ENCODE measurements at places on chromosomes 11 and 22.

- DNase-seq, result no peak
Measured at GRCh38 chr11:47278058-47278457, 8.1 kb downstream of the MADD start.

DNA sequence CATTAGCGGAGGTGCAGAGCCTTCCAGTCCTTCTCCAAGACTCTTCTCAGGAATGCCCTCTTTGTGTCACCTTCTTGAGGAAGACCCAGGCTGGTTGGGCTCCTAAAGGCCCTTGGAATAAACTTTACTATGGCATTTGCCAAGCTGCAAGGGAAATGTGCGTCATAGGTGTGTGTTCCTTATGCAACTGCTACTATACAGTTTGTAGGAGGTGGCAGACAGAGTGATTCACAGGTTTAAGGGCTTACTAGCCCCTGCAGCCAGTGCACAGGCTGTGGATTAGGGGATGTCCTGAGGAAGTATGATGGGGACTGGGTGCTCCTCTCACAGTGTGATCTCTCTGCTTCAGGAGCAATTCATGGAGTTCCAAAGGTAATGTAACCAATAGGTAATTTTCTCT, 74.6 kb downstream of the TENM4 start:
- no peak for DNase-seq

DNA sequence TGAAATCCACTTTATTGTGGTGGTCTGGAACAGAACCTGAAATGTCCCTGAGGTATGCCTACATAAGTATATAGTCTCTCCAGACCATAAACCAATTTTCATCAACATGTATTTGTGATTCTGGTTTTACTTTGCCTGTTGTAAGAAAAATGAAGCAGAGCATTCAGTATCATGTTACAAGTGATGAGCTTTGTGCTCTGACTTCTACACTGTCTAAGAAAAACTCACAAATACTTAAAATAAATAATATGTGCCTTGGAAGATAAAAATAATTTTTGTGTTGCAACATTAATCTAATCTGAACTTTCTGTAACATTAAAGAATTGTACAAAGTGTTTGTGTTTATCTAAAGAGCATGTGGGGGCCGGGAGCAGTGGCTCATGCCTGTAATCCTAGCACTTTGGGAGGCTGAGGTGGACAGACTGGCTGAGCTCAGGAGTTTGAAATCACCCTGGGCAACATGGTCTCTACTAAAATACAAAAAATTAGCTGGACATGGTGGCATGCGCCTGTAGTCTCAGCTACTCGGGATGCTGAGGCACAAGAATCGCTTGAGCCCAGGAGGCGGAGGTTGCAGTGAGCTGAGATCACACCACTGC, 219.5 kb downstream of the SOX6 start:
- DNase-seq, result no peak

GRCh38 chr11:43944761-43945311, 2.4 kb downstream of the C11orf96 start:
- no peak for DNase-seq

- DNase-seq, result no peak
Measured at GRCh38 chr11:111577821-111578220, 24.4 kb upstream of the SIK2 start.

DNA sequence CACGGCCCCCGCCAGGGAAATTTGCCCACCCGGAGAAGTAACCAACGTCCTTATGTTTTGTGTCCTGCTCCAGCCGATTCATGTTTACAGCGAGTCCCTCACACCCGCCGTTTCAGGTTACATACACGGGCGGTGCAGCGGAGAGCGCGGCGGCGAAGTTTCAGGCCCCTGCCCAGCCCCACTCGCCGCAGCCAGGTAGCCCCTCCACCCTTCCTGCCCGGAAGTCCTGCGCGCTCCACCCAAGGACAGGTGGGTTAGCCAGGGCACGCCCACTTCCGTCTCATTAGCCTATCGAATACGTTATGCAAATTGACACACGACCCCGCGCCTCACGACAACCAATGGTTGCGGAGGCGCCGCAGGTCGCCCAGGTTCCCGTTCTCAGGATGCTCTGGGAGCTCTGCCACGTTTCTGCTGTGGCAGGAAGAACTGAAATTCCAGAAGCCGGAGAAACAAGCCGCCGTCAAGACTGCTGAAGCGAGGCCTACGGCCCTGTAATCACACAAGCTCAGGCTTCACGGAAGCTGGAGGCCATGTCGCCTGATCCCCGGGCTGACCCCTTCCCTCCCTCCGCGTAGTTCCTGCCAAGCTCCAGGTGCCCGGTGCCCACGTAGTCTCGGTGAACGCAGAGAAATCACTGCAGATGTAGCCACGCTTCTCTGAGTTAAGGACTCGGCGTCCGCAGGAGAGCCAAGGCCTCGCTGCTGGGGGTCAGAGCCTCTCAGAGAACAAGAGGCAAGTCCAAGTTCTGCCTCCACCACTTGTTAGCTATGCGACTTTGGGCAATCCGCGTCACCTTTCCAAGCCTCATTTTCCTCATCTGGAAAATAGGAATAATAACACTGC, 22.4 kb upstream of the MYH9 start:
- no peak for DNase-seq

DNA sequence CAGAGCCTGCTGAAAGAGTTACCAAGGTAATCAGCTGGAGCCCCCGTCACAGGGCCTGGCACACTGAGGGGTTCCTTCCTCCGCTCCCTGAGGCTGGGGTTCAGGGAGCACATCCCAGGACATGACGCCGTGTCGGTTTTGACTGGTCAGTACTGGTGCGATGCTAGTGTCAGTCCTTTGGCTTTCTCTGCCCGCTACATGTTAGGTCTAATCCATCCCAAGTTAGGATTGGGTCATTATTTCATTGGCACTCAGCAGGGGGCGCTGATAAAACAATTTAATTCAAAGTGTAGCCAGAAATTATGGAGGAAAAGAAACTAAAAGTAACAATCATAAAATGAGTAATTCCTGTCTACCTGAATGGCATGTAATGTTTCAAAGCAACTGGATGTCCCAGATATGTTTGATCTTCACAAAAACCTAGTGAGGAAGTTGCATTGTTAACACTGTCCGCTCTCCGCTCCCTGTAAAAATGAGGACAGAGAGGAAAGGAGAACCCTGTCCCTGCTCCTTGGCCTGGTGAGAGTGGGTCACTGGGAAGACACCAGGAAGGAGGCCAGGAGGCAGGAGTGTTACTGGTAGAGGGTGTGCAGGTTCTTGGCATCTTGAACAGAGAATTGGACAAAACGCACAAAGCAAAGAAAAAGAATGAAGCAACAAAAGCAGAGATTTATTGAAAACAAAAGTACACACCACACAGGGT, 27.1 kb downstream of the TSKU start:
- no peak for DNase-seq

GRCh38 chr11:121253951-121254350, 38.6 kb upstream of the SC5D start:
- no peak for DNase-seq

DNA sequence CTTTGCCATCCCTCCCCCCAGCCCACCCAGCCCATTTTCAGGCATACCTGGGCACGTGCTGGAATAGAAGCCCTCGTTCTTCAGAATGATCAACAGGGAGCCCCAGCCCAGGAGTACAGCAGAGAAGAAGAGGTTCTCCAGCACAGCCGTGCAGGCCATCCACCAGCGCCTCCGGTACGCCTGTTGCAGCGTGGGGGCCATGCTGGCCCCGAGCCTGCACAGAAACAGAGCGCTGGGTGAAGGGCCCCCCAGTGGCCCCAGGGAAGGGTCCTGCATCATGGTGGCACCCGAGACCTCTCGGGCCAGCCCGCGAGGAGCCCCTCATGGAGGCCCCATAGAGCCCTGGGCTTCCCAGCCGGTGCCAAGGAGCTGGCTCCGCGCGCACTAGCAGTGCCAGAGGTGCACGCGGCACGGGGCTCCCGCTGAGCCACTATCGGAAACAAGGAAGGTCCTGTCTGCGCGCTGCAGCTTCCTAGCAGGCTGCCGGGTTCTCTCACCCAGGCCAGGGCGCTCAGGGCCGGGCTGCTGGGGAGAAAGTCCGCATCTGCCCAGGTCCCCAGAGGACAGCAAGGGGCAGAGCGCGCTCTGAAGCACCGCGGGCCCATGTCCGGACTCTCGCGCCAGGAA, 1.5 kb downstream of the SLC43A1 start:
- DNase-seq, result no peak

DNA sequence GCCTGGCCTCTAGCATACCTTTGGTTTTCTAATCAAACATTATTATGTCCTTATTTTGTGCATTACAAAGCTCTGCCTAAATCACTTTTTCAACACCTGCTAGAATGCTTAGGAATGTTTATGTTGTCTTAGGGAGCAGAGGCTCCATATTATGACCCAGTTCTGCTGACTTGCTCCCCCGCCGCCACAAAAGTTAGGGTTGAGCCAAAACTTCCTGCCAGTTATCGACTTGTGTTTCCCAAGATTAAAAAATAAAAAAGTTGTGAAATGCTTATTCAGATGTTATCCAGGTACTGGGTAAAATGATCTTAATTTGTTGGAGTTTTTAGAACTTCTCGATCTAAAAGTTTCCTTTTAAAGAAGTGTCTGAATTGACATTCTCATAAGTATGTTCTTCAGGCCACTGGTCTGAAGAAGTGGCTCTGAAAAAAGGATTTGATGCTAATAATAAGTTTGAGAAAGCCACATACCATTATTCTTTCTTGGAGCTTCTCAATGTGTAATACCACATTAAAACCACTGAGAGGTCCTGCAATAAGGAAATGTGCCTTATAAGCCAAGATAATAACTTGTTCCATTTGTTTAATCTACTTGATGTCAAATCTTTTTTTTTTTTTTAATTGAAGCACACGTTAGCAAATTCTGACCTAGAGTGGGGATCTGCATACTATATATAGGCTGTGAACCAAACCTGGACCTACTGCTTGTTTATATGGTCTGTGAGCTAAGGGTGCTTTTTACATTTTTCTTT, 2.2 kb downstream of the RNF185 start:
- DNase-seq, result no peak

DNA sequence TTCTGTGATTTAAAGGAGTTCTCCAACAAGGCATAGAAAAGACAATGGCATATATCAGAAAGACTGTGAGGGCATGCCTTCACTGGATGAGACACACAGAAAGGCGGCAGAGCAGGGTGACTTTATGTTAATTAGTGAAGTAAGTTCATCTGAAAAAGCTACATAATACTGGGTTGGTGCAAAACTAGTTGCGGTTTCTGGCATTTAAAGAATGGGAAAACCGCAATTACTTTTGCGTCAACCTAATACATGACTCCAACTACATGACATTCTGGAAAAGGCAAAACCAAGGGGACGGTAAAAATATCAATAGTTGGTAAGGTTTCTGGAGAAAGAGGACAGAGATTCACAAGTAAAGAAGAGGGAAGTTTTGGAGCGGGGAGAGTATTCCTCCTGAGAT, 5.1 kb downstream of the RFPL1 start:
- DNase-seq, result no peak

DNA sequence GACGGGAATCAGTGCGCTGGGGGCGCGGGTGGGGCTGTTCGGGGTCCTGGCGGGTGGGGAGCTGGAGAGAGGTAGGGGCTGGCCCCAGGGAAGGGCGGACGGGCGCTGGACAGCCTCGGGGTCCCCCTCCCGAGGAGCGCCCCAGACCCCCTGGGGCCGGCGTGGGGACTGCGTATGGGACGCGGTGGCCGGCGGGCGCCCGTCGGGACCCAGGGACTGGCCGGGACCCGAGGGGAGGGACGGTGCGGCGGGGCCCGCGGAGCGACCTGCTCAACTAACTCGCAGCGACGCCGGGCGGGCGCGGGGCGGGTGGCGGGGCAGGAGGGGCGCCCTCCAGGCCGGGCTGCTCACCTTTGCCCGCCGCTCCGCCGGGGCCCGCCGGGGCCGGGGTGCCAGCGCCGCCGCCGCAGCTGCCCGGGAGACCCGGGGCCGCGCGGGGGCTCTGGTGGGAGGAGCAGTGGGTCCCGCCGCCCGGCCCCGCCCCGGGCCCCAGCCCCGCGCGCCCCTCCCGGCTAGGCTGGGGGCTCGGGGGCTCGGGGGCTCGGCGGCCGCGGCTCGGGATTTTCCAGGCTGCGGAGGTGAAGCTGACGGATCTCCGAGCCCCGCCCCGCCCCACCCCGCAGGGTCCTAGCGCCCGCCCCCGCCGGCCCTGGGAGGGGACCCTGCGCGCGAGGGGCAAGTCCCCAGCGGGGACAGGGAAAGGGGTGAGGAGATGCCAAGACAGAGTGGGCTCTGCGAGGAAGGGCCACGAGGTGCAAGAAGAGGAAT, 12.3 kb downstream of the STARD10 start:
- DNase-seq, result no peak

- no peak for DNase-seq
Measured at GRCh38 chr11:37688456-37688855, 1090.4 kb upstream of the RAG2 start.

DNA sequence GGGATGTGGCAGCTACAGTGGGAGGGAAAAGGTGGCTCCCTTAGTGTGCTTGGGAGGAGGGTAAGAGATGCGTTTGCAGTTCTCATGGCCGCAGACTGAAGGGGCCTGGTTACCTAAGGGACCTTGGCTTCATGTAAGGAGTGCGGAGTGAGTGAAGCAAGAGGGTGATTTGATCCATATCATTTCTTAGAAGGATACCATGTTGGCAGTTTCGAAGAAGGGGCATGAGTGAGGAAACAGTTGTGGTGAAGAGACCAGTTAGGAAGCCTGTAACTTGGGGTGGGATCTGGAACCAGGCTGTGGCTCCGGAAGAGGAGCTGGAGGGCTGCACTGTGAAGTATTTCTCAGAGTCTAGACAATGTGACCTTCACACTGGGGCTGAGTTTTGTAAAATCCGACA, 45.0 kb downstream of the ST3GAL4 start:
- no peak for DNase-seq

GRCh38 chr11:119512369-119512768, 89.4 kb upstream of the THY1 start:
- no peak for DNase-seq
